RWPE2 (cell line): ENCODE measurements at places on chromosomes 4 and X.

DNA sequence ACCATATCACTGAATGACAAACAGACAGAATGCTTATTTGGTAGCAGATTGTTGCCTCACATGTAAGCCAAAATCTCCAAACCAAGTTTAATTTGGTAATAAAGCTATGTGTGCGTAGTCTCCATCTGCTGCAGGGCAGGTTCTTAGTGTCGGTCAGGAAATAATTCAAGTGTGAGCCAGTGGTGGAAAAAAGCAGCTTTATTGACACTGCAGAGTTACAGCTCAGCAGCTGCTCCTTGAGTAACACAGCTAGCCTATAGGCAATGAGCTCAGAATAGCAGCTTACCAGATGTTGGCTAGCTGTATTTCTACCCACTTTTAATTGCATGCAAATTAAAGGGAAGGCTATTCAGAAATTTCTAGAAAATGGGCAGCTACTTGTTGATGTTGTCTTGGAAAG lies 757.8 kb upstream of the HS3ST1 start:
- DNase-seq = no peak

- no peak for DNase-seq
Observed at GRCh38 chr4:37389967-37390580, 145.5 kb downstream of the NWD2 start.

GRCh38 chr4:38310446-38311043 lies 350.3 kb downstream of the PTTG2 start:
- no peak for DNase-seq

- DNase-seq = no peak
Observed at GRCh38 chr4:169410839-169411770, 140.3 kb upstream of the SH3RF1 start.

DNA sequence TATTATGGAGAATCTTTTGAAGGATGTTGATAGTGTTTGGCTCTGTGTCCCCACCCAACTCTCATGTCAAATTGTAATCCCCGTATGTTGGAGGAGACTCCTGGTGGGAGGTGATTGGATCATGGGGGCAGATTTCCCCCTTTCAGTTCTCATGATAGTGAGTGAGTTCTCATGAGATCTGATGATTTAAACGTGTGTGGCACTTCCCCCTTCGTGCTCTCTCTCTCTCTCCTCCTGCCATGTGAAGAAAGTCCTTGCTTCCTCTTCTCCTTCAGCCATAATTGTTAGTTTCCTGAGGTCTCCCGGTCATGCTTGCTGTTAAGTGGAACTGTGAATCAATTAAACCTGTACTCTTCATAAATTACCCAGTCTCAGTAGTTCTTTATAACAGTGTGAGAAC lies 166.1 kb upstream of the NUDT6 start:
- no peak for DNase-seq

- DNase-seq = no peak
Observed at GRCh38 chrX:105752338-105752956, 69.9 kb upstream of the NRK start.

DNA sequence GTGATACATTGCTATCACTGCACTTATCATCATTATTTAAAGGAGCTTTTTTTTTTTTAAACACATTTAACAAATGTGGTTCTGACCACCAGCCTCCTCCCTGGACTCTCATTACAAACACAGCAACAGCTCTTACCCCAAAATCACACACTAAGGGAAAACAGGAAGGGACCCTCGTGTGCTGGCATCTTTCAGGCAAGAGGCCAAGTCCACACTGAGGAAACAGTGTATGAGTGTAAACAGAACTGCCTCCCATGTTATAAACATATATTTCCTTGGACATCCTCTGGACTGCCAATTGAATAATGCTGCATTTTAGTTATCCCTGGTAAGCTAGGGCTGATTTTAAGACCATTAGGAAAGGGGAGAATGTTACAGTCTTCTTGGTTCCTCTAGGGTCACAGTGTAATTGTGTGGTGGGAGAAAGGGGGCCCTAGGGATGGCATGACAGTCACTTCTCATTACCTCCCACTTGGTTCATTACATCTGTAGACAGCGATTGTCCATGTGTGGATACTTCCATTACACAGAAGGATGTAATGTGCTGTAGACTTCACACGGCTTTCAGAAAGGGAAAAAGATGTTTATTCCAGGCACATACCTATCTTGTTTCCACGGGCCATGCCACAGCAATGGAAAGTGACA lies 244.6 kb upstream of the TET2 start:
- no peak for DNase-seq

DNA sequence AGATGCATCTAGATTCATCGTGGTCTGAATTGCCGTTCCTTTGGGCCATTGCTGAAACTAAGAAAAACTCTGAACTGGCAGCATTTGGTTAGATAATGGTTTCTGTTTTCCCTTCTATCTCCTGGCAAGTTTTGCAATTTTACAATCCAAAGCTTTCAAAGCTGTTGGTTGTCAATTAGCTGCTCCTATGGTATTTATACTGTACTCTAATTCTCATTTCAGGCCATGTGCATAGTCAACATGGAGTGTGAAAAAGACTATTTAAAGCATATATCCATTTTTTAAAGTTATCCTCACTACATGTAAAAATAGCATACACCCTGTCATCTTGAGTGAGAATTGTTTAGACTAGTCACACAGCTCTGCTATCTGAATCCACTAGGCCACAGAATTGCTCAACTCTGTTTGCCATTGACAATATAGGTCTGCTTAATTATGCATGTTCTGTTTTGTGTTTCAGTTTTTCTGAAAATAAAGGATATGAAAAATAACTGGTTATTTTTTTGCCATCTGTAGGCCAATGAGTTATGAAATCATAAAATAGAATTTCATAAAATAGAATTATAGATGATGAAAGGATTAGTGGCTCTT lies 27.7 kb upstream of the TEC start:
- DNase-seq = no peak

DNA sequence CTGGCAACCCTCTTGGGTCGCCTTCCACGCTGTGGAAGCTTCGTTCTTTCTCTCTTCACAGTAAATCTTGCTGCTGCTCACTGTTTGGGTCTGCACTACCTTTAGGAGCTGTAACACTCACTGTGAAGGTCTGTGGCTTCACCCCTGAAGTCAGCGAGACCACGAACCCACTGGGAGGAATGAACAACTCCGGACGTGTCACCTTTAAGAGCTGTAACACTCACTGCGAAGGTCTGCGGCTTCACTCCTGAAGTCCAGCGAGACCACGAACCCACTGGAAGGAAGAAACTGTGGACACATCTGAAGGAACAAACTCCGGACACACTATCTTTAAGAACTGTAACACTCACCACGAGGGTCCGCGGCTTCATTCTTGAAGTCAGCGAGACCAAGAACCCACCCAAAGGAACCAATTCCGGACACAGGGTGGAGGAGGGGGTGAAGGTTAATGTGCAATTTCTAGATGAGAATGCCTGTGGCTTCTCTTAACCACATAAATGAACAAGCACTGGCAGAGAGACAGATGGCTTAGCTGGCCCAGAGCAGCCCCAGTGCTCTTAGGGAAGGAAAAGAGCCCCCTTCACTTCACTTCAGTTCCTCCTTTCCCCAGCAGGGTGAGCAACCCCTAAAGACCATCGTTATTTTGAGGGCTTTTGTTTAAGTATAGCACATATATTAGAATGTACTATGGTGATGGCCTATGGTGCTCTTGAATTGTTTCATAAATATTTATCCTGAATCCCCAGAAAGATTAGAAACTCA lies 73.0 kb downstream of the LUZP4 start:
- no peak for DNase-seq

DNA sequence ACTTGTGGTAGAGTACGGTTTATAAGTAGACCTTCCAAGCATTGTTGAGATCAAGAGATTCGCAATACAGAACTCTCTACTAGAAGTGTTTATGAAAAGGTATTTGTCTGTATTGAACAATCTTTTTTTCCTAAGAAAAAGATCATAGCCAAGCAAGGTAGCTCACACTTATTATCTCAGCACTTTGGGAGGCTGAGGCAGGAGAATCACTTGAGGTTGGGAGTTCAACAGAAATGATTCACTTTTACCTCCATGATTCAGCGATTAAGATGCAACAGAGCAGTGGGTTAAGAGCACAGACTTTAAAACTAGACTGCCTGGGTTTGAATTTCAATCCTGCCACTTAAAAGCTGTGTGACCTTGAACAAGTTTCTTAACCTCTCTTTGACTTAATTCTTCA lies 74.3 kb downstream of the TMEM156 start:
- DNase-seq = no peak

GRCh38 chr4:109276482-109277095 lies 25.9 kb downstream of the COL25A1 start:
- no peak for DNase-seq

DNA sequence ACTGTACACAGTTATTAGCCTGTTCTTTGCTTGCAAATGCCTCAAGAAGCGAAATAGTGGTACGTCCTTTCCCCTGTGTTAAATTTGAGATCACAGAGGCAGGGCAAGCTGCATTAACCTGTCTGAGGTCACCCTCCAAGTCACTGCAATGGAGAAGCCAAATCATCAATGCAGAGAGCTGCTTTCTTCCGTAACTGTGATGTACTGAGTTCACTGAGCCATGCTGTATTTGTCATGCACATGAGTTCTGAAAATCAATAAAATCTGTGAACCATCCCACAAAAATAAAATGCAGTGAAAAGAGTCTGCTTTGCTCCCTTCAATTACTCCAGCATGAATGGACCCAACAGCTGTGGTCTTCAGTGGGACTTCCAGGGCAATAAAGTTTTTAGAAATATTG lies 393.5 kb downstream of the KCNIP4 start:
- DNase-seq = no peak

GRCh38 chr4:6988016-6988715 lies 55.0 kb upstream of the TADA2B start:
- DNase-seq = no peak

GRCh38 chr4:4204401-4204745 lies 22.4 kb downstream of the OTOP1 start:
- no peak for DNase-seq

DNA sequence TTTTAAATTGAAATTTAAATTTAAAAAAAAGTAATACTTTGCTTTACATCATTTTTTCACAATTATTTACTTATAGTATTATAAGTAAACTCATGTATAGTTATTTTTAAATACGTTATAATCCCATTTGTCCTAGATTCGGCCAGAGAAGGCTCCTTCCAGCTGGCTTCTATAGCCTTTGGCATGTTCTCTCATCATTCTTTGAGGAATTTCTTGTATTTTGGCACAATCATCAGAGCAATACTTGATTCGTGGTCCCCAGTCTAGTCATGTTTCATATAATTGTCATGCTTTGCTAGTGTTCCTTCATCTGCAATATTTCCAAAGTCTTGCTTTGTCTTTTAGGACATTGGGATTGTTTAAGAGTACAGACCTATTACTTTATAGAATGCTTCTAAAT lies 1037.9 kb upstream of the AGA start:
- no peak for DNase-seq

- DNase-seq = no peak
Observed at GRCh38 chr4:18578307-18578706, 556.8 kb upstream of the LCORL start.

GRCh38 chr4:71202705-71203104 lies 136.1 kb upstream of the SLC4A4 start:
- no peak for DNase-seq

DNA sequence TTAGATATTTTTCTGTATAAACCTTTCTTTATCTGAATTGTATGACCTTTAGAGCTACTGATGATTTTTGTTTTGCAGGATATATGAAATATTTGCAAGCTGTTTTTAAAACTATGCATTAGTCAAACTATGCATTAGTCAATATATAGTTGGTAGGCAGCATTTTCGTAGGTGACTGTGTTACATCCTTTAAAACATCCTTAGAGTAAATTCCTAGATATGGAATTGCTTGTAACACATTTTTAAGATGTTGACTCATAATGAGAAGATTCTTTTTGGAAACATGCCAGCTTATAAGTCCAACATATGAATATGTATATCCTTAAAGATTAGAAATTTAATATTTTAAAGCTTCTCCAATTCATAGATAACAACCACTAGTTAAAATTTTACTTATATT lies 1768.5 kb downstream of the PCDH7 start:
- DNase-seq = no peak
